ENCODE measurements at places on chromosomes 7 and 10.
A peak's percentile ranks its signal among the peaks of the same experiment; 100 is the strongest.

- no peak for DNase-seq
Measured at GRCh38 chr7:110105307-110105706, 985.6 kb upstream of the LRRN3 start.

DNA sequence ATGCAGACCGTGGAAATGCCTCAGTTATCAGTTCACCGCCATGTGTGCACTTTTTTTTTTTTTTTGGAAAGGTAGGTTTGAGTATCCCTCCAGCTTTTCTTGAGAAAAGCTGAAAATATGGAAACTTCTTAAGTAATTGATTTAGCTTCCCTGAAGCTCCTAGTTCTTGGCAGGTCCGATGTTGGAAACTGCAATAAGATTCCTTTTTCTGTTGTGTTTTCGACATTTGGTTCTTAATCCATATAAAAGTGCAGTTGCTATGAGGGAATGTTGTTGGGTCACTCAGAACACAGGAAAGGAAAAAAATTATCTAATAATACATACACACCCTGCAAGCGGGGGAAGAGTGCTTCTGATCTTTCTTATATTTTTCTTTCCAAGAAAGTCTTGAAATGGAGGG, 665.2 kb downstream of the INHBA start:
- no peak for DNase-seq

GRCh38 chr7:12884856-12885440, 197.5 kb downstream of the ARL4A start:
- no peak for DNase-seq

- DNase-seq: peak; percentile 70
Measured at GRCh38 chr7:123624527-123625183, 23.0 kb downstream of the ASB15 start.

- no peak for DNase-seq
Measured at GRCh38 chr10:132058793-132059759, 6.7 kb upstream of the JAKMIP3 start.

GRCh38 chr7:91411060-91411459, 146.8 kb downstream of the FZD1 start:
- no peak for DNase-seq

GRCh38 chr7:112080441-112080840, 125.8 kb downstream of the DOCK4 start:
- DNase-seq: no peak

GRCh38 chr10:17835688-17836087, 26.5 kb downstream of the MRC1 start:
- no peak for DNase-seq

DNA sequence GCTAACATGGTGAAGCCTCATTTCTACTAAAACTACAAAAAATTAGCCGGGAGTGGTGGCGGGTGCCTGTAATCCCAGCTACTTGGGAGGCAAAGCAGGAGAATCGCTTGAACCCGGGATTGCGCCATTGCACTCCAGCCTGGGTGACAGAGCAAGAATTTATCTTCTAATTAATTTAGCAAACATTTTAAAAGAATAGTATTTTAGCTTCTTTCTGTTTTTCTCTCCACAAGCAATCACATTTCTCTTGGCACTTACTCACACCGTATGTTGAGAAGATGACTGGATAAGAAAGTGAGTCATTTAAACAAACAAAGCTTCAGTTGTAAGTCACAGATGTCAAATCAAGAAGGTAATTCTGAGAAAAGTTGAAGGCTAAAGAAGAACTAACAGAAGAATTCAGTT, 264.0 kb downstream of the ARL4A start:
- no peak for DNase-seq

DNA sequence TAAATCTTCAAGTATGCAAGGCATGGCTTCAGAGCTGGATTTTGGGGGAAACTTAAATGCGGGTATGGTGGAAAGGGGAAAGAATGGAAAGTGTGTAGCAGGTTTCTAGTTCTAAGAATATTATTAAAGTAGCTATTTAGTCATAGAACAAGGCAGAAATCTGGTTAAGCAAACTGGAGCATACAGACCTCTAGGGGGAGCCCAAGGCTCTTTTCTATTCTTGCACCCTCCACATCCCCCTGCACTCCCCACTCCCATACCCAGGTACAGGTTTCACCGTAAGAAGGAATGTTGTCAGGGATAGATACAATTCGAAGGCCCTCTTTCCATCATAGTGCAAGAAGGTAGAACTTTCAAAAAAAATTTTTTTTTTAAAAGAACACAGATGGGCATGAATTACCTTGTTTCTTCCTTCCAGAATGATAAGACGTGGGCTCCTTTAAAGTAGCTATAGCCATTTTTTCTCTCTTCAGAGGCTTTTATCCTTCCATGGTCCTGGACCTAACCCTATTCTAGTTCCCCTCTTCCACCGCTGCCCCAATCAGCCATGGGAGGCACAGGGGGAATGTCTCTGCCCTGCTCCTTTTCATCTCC, 41.5 kb upstream of the SMIM30 start:
- DNase-seq: peak; percentile 16

- DNase-seq: peak; percentile 84
Measured at GRCh38 chr7:191981-192649, at the start of gene FAM20C. Gene FAM20C (plus strand): TSS chr7:192571. CDS start chr7:193200, 629 bp downstream.

- peak; percentile 75 for DNase-seq
Measured at GRCh38 chr10:132397671-132398565, 918 bp downstream of the PWWP2B start.

Measured in glutamatergic neuron (in vitro differentiated cells).